ENCODE measurements at places on chromosomes 4 and X. TPM values are rescaled to one million over a fixed set of nuclear protein-coding genes. Genes with fewer than 3 reads are reported as not detected.

- no peak for DNase-seq
Measured at GRCh38 chr4:88660446-88661294, 37.0 kb downstream of the NAP1L5 start.

- DNase-seq = peak; percentile 38
Measured at GRCh38 chrX:11423362-11423818, 130.2 kb downstream of the AMELX start.

DNA sequence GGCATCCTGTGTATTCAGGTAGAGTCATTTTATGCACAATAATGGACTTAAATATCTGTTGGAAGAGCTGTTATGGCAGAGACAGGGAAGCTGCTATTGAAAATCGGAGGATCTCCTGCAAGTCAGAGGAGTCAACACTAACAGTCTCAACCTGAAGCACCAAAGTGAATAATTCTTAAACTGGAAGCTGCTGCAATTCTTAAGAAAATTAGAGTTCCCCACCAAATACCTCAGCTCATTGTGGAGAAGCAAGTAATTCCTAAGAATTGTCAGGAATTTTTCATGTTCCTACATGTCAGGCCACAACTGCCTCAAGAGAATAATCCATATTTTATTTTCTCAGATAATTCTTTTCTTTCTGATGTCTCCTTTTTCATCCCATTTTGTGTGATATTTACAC is 892.6 kb upstream of the LCORL start:
- no peak for DNase-seq

- DNase-seq = no peak
Measured at GRCh38 chr4:34643476-34643875, 1600.8 kb downstream of the ARAP2 start.

DNA sequence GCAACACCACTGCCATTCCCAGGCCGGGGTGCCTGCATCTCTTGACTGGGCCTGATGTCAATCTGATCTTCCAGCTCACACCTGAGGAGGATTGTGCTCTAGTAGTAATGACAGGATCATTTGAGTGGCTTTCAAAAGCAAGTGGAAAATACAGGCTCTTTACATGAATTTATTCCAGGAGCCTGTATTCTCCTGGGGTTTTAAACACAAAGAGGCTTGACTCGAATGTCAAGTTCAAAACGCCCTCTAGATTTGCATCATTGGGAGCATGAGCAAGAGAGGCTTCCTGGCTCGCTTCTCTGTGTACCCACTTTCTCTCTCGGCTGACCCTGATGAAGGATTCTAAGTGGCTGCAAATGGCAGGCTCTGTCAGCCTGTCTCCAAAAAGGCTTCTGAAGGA is 199.5 kb upstream of the PUDP start:
- no peak for DNase-seq

GRCh38 chrX:43693602-43694406 is 37.7 kb downstream of the MAOA start:
- no peak for DNase-seq

DNA sequence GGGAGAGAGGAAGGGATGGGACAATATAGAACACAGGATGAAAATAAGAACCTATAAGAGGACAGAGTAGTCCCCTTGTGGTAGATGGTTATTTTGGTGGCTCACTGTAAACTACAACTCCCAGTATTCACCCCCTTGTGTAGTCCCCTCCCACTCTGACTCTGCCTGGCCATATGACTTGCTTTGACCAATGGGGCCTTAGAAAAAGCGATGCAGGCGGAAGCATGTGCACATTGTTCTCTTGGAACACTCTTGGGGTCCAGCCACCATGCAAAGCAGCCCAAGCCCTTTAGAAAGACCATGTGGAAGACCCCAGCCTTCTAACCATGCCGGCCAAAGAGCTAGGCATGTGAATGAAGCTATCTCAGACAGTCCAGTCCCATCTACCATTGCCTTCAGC is 415.0 kb downstream of the BCOR start:
- DNase-seq = no peak

Gene SERPINA7
- total RNA-seq = not detected

Gene ZNF732
- not detected for total RNA-seq
